Activated gamma-delta T cell treated with anti-CD3 and anti-CD28 coated beads, Interleukin-2, amount 50 U/mL, for 16 hours (primary cell): ENCODE measurements at places on chromosomes 13 and 19.

DNA sequence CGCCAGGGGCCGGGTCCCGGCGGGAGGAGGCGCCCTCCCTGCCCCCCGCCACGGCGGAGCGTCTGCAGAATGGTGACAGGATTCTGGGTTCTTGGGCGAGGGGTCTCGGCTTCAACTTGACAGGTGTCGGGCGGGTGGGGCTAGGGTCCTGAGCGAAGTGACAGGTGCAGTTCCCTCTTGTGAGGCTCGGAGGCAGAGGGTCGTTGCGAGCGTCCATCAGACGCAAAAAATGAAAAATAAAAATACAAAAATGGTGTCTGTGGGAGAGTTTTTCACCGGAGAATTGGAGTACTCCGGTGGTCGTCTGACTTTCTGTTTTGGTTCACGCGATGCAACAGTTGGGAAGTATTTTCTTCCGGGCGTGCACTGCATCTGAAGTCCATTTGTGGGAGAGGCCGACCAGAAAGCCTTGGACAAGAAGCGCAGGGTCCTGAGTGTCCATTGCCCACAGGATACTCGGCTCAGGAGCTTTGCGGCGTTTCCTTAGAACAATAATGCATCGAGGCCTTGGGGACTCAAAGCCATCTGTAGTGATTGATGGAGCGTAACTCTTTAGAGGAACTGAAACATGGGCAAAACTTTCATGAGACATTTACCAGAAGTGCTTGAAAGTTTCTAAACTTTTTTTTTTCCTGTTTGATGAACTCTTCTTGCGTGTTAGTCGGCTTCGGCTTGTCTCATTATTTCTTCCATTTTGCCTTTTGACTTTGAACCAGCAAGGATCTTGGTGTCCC lies 759 bp downstream of the RB1 start:
- DNase-seq, result no peak

- no peak for DNase-seq
Measured at GRCh38 chr19:12137221-12137940, 2.8 kb downstream of the ZNF20 start.

DNA sequence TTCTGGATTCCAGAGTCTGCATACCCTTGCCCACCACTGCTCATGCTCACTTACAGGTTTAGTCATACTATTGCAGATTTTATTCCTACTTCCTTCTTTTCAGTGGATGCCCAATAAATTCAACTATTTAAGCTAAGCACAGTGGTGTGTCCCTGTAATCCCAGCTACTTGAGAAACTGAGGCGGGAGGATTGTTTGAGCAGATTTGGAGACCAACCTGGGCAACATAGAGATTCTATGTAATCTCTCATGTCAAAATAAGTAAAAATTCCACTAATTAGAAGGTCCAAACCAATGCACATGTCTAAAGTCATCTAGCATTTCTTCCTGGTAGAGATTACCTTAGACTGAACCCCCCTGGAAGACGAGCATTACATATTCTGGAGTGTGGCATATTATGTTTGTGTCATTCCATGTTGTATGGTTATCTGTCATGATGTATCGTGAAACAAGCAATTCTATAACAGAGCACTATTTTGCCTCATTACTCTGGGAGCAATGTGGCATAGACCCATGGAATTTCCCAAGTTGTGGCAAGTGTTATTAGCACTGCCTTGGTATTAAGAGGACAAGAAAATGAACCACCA lies 8.3 kb downstream of the HMGB1 start:
- DNase-seq, result no peak

DNA sequence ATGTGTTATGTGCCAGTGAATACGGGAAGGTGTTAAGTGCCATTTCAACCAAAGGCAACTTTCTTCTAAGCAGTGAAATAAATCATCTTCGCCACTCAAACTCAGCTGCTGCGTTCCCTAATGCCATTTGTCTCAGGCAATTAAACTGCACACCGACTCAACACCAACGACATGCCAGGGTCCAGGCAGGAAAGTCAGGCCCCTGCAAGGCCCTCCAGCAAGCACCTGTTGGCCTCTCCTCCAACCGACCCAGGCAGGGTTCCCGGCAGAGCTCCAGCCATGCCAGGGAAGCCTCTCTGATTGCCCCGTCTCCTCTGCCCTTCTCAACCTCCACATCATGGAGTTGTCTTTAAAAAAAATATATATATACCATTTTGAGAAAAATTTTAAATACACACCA lies 21.8 kb downstream of the SAFB2 start:
- no peak for DNase-seq

- no peak for DNase-seq
Measured at GRCh38 chr13:23081901-23082300, 98.9 kb upstream of the SGCG start.

- DNase-seq, result no peak
Measured at GRCh38 chr19:18637673-18638630, 1.1 kb downstream of the KLHL26 start.

DNA sequence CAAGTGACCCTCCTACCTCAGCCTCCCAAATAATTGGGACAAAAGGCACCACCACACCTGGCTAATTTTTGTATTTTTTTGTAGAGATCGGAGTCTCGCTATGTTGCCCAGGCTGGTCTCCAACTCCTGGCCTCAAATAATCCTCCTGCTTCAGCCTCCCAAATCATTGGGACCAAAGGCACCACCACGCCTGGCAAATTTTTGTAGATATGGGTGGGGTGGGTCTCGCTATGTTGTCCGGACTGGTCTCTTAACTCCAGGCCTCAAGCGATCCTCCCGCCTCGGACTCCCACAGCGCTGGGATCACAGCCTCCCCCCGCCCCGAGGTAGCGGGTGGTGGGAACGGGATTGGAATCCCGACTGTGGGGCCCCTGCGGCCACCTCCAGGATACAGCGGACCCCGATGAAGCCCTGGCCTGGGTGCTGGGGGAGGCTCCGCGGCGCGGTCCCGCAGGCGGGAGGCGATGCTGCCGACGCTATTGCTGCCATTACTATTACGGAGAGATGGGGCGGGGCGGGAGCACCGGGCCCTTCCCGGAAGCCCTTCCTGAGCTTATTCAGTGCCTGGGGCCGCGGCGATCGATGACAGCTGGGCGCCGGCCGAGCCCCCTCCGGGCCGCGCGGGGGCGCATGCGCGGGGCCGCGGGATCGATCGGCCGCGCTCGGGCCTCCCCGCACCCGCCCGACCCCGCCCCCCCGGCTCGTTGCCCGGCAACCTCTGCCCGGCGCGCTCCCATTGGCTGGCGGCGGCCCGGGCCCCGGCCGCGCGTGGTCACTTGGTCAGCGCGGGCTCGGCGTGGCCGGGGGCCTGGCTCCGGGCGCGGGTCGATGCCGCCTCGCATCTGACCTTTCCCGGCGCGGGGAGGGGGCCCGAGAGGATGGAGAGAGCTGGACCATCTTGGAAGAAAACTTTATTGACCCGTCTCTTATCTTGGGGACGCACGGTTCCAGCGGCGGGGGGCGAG lies 27.9 kb upstream of the ONECUT3 start:
- no peak for DNase-seq

DNA sequence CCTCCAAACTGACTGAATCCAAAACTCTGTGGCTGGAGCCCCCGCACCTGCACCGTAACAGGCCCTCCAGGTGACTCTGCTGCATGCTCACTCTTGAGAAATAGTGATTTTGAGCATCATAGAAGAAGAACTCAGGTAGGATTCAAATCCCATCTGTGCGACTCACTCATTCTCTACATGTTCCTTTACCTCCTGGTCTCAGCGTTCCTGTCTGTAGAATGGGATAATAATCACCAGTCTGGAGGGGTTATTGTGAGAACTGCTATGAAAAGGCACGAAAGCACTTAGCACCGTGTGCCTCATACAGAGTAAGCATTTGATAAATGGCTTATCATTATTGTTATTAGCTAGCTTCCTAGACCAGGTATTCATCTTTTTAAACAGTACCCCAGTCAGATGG lies 36.5 kb upstream of the NPAS1 start:
- DNase-seq, result no peak
